ENCODE measurements at places on chromosomes 7 and 10. TPM values are rescaled to one million over a fixed set of nuclear protein-coding genes. Genes with fewer than 3 reads are reported as not detected.

DNA sequence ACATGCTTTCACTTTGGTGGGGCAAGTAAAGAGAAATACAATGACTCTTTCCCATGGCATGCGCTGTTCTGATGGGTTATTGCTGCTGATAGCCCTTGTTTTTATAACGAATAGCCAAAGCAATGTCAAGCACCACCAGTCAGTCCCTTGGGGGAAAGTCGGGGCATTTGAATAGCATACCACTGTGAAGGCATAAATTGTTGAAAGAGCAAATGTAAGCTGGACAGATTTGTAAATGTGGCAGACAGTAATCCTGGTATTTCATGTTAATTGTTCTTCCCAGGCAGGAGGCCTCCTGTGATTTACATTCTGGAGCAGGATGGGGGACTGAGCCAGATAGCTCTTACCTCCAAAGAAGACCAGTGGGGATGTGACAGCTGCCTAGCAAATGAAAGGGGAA is 293.3 kb downstream of the ADRA2A start:
- DNase-seq, result no peak

DNA sequence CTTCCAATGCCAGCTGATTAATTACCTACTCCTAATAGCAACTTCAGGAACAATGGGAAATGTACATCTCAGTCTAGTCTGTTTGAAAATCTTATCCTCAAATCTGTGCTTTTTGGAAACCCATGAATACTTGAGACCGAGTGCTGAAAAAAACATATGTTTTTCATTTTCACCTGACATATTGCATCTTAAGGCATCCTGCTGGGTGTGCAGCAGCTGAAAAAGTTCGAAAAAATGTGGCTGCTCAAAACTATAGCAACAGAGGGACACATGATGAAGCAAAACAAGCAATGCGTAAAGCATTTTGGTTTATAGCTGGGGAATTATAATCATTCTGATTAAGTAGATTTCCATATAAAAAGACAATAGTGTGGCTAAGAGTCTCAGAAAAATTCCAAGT is 218.0 kb downstream of the CREB5 start:
- no peak for DNase-seq

DNA sequence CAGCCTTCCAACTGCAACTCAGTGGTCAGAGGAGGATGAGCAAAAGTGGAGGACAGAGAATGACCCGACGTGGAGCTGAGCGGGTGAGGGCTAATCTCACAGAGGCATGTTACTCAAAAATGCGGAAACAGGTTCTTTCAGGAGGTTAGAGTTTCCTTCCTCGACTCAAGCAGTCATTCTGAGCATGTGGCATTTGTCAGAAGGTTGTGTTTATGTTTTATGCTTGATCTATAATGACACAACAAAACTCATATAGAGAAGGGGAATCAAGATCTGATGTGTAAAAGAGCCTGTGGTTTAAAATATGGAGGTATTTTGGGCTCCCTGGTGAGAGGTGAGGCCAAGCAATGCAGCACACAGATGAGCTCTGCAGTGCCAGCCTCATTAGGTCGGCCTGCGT is 311.4 kb downstream of the ADARB2 start:
- no peak for DNase-seq

RBM33 gene
- total RNA-seq, result 12.3 TPM

DNA sequence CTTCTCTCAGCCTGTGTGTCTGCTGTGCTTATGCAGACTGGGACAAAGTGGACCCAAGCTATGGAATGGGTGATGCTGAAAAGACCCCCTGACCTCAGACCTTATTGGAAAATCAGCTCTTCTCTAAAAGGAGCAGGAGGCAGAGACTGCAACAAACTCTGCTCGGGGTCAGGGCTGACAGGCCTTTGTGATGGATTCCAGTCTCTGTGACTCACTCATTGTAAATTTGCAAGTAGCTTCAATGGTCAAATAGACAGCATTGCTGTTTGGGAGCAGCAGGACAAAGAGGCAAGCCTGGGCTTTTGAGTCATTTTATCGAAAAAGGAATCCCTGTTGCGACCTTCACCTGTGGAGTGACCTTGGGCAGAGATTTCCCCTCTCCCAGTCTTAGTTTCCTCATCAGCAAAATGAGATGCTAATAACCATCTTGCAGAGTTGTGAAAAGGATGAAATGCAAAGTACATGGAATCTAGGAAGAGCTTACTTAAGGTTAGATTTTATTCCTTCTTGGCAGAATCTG is 26.1 kb upstream of the GPR26 start:
- DNase-seq, result no peak

- DNase-seq, result no peak
Measured at GRCh38 chr10:46287846-46288477, 1.2 kb downstream of the ANTXRL start.

- DNase-seq, result no peak
Measured at GRCh38 chr10:100192350-100192749, 6.5 kb upstream of the ERLIN1 start.

- peak; percentile 37 for DNase-seq
Measured at GRCh38 chr10:20767028-20767427, 130.1 kb downstream of the NEBL start.

TMEM243 gene
- 36.2 TPM for total RNA-seq

LAMB4 gene
- total RNA-seq, result 3.7 TPM

DNA sequence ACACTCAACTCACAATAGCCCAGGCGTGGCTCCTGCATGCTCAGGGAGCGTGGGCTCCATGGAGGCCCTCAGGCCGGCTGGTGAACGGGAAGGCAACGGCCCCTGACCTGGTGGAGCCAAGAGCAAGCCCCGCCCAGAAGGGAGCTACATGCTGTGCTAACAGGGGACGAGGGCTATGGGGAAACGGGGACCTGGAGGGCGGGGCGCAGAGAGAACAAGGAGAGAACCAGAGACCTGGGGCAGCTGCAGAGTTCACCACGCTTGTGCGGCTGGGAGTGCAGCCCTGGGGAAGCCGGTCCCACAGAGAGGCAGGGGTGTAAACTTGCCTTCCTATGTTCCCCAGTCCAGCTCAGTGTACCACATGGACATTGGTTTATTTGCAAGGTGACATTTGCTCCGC is 69.2 kb upstream of the PPP2R2D start:
- no peak for DNase-seq

DNAH11 gene
- 2.8 TPM for total RNA-seq

LBX1 gene
- not detected for total RNA-seq

DNA sequence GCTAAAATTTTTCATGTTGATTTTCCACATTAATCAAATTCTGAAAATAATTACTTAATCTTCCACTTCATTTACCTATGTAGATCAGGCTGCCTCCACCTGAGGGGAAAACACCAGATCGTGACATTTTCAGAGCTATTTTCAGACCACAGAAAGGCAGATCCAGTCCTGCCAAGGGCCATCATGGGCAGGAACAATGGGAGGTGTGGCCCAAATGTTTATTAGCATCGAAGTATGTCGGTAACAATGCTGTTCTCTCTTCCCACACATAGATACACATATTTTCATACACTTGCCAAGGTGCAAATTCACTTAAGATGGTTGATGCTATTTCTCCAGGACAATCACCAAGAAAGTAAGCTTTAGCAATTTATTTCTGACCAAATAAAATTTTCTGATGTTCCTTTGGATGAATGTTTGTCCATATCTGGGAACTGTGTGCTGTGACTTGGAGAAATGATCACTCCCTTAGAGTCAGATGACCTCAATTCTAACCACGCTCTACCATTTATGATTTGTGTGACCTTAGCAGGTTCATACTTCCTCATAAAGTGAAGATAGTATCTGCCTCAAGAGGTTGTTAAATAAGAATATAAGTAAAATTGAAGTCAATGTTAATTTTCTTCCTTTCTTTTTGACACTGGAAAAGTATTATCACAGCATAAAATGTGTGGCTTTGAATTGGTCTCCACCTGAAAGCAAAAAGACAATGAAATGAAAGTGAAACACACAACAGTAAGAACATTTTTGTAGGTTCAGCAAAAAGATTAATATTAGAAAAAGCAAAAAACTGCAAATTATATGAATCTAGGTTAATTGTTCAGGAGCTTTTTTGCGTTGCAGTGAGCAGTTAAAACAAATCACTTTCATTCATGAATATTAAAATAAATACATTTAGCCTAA is 310.4 kb upstream of the PHF14 start:
- no peak for DNase-seq

DNA sequence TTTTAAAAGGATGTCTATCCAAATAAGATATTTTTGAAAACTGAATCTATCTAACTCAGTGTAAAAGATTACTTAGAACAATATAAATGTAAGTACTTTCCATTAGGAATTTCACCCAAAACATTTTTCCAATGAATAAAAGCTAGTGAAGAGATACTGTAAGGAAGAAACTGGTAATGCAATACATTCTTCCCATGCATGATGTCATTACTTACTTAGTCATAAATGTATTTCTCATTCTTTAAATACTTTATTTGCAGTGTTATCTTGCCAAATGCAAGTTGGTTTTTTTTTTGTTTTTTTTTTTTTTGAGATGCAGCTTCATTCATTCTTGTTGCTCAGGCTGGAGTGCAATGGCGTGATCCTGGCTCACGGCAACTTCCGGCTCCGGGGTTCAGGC is 265.6 kb downstream of the PHF14 start:
- no peak for DNase-seq

GRCh38 chr7:81932936-81933335 is 163.1 kb upstream of the HGF start:
- no peak for DNase-seq

HEPACAM2 gene
- total RNA-seq, result not detected

HABP2 gene
- not detected for total RNA-seq

KCNH2 gene
- total RNA-seq, result 1.9 TPM

DNA sequence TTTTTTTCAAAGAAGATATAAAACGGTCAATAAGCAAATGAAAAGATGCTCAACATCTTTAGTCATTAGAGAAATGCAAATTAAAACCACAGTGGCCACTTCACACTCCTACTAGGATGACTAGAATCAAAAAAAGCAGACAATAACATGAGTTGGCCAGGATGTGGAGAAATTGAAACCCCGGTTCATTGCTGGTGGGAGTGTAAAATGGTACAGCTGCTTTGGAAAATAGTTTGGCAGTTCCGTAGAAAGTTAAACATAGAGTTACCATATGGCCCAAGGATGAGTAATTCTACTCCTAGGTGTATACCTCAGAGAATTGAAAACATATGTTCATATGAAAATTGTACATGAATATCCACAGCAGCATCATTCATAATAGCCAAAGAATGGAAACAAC is 573.3 kb downstream of the GALNT17 start:
- no peak for DNase-seq

SPOCK2 gene
- 27.9 TPM for total RNA-seq

LIPK gene
- total RNA-seq, result not detected

DNA sequence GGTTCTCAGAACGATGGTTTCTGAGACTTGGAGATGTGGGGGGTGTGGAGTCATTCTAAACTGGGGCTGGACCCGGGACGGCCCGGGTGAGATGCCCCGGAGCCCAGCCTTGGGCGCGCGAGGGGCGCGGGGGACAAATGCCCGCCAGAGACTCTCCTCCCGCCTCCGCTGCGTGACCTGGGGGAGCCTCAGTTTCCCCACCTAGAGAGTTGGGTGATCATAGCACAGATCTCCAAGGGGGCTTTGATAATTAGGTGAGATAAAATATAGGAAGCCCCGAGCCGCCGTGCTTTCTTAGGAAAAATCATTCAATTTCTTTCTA is 658 bp upstream of the FZD8 start:
- no peak for DNase-seq

PON2 gene
- 147 TPM for total RNA-seq

- no peak for DNase-seq
Measured at GRCh38 chr10:130495891-130496636, 359.9 kb downstream of the GLRX3 start.

- no peak for DNase-seq
Measured at GRCh38 chr10:108545921-108546320, 1377.4 kb downstream of the XPNPEP1 start.

SP4 gene
- total RNA-seq, result 3.3 TPM

DNA sequence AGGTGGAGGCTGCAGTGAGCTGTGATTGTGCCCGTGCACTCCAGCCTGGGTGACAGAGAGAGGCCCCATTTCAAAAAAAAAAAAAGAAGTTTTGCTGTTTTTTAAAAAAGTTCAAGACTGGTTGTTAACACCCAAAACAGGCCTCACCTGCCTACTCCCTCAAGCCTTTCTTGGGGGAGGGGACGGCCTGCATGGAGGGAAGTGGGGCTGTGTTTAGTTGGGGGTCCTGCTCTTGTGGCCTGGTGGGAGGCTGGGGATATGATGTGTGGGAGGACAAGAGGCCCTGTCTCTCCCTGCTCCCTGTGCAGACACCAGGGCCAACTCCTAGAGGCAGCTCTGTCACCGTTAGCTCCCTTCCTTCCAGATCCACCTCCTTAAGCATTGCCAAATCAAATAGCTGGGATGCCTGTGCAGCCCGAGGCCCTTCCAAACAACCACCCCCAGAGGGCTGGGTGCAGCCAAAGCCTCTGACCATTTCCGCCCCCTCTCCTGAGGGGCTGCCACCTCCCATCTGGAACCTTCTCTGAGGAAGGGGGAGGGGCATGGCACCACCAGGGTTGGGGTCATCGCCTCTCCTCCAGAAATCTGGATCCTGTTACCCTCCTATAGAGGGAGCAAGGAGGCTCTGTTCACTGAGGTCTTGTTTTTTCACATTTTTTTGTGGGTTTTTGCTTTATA is 32.9 kb upstream of the ANKRD2 start:
- DNase-seq, result no peak

RBP4 gene
- 2.7 TPM for total RNA-seq

OR2F1 gene
- total RNA-seq, result not detected

GRCh38 chr10:57699944-57700343 is 567.8 kb downstream of the IPMK start:
- no peak for DNase-seq

NRP1 gene
- total RNA-seq, result 89.4 TPM

HOXA2 gene
- 2.0 TPM for total RNA-seq

DNA sequence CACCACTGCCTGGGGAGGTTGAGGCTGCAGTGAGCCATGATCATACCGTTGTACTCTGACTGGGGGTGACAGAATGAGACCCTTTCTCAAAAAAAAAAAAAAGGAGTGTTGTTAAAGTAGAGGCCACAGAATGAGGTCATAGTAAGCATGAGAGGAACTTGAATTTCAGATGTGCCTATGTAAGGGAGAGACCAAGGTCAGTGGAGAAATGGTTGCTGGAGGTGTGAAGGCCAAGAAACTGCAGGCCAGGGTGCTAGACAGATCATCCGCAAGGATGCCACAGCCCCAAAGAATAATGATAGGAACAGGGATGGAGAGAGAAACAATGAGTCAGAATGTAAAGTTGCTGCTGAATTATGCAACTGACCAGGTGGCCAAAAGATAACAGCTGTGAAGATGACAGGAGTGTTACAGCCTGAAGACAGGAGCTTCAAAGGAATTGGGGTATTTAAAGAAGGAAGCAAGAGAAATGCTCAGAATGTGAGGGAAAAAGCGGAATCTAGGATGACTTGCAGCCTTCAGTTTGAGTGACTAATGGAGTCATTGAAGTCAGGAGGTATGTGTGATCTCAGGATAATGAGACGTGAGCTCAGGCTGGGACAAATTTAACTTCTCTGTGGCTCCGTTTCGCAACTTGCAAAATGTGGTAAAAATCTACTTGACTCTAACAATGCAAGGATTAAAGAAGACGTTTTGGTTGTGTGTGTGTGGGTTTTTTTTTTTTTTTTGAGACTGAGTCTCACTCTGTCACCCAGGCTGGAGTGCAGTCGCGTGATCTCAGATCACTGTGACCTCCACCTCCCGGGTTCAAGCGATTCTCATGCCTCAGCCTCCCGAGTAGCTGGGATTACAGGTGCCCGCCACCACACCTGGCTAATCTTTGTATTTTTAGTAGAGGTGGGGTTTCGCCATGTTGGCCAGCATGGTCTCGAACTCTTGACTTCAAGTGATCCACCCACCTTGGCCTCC is 22.2 kb downstream of the TYW1B start:
- no peak for DNase-seq

- no peak for DNase-seq
Measured at GRCh38 chr10:63286754-63287264, 153.7 kb downstream of the NRBF2 start.

PITX3 gene
- 2.7 TPM for total RNA-seq

MUC3A gene
- total RNA-seq, result not detected

TAS2R5 gene
- total RNA-seq, result 0.35 TPM

All from epithelial cell of proximal tubule (primary cell).